Germinal center (tissue), 1 donor: ENCODE measurements at places on chromosomes 2 and 18.

GRCh38 chr2:28361991-28362710 is 30.5 kb upstream of the FOSL2 start:
- no peak for DNase-seq

DNA sequence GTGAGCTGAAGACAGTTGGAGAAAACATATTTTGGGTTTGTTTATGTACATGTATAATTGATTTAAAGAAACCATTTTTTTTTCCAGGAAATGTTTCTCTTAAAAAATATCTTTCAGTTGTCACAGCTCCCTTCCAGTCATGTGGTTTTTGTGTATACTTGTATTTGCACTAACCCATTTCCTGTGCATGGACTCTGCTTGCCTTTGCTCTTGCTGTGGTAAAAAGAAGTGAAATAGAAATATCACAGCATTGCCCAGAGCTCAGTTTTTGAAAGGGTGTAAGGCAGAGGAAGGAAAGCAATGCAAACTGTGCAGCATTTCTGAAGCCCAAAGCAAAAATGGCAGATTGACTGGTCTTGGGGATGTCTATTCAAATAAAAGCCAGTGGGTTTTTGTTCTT is 10.4 kb upstream of the DOCK10 start:
- no peak for DNase-seq

DNA sequence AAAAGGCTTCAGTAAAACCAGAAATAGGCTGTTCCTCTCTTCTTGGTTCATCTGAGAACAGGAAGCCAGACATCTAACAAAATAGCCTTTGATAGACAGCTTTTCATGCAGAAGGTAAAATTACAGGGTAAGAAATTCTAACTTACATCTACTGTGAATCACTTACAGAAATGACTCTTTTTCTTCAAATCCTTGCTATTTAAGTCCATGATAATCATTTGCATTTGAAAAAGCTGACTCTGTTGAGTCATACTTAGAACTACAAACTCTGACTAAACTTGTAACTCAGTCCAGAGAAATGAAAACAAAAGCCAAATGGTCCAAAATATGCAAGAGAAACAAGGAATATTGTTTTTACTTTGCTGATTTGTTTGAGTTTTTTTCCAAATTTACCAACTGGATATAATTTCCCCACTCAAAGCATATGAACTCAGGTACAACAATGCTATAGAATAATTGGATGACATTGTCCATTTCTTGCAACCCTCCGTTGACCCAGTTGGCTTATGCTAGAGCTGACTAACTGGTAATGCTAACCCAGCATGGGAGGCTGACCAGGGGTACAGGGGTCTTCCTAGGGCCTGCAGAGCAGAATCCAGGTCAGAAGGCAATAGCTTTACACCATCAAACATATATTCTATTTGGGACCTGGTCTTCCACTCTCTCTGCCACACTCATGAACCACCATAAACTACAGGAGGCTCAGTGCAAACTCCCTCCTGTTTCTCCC is 18.8 kb upstream of the MREG start:
- DNase-seq, result no peak

DNA sequence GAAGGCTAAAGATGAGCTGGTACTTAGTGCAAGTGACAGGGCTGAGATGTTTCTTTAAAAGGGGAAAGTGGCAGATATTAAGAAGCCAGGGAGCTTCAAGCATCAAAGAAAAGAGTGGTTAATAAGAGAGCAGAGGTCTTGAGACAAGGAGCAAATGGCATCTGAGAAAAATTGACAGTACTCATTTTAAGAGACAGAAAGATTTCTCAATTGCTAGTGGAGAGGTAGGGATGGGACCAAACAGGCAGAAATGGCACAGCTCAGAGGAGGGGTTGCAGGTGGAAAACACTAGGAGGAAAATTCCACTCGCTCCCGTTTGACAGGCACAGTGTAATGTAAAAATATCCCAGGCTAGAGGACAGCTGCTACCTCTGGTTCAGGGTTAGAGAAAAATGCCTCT is 593.4 kb upstream of the LRATD1 start:
- DNase-seq, result no peak

DNA sequence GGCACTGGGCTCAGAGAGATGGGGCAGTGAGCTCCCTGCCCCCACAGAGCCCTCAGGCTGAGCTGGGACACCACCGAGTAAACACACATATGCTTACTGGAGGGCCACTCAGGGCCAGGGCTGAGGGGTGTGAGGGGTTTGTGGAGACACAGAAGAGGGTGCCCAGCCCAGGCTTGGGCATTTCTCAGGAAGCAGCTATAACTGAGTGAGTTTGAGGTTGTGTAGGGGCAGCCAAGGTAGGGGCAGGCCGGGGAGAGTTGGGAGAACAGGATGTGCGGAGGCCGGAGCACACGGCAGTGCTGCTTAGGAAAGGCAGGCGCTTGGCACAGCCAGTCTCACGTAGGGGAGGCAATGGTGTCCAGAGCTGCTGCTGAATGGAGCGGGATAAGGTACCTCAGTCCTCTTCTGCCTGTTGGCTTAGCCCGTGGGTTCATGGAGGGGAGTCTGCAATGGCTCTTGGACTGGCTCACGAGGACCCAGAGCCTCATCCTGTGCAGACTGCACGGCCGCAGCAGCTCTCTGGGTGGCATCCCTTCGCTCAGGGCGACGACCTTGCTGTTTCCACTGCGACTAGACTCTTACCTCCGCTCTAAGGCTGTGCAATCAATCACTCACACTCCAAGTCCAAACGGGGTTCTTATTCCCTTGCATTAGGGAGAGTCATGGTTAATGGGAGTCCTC is 466.1 kb upstream of the HS6ST1 start:
- no peak for DNase-seq

DNA sequence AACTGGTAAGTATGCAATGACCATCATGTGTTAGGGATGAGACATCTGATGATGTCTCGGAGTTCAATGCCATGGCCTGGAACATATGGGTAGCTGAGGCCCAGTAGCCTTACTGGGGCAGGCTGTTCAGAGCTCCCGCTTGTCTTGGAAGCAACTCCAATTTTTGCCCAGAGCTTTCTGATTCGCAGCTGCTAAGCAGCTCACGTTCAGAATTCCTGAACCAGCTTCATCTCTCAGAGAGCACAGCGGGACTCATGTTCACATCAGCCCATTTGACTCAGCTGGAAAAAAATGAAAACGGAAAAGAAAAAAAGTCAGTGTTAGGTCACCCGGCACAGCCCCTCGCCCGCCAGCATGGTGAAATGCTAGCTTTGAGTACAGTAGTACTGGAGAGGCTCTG is 16.8 kb upstream of the LRATD1 start:
- no peak for DNase-seq

GRCh38 chr18:2848247-2849246 is 1.7 kb downstream of the EMILIN2 start:
- DNase-seq, result no peak

GRCh38 chr2:112629823-112630222 is 15.9 kb upstream of the SLC20A1 start:
- DNase-seq, result no peak

GRCh38 chr2:79887747-79888374 is 375.0 kb downstream of the CTNNA2 start:
- DNase-seq, result peak; percentile 2

- DNase-seq, result no peak
Measured at GRCh38 chr2:182110347-182110746, 124.7 kb downstream of the PPP1R1C start.
